ENCODE measurements at places on chromosomes 3 and 15. TPM values are rescaled to one million over a fixed set of nuclear protein-coding genes. Genes with fewer than 3 reads are reported as not detected.

DNA sequence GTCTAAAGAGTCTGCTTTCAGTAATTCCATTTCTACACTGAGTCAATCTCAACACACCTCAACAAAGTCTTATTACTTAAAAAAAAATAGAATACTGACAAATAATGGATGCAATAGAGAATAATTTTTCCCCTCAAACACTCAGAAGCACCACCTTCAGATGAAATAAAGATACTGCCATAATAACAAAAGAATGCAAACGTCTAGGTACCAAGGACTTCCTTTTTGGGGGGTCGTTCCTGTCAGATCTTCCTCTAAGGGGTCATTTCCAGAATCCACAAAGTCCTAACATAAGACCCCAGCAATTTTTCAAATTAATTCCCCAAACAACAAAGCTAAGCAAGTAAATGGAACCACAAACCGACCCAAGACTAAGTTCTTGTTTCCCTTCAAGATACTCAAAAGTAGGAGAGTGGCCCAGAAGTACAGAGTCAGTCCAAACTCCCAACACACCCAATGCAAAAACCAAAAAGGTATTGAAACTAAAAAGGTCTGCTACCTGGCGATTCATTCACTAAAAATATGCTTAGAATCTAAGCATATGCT is 1.3 kb downstream of the RYK start:
- no peak for DNase-seq

DNA sequence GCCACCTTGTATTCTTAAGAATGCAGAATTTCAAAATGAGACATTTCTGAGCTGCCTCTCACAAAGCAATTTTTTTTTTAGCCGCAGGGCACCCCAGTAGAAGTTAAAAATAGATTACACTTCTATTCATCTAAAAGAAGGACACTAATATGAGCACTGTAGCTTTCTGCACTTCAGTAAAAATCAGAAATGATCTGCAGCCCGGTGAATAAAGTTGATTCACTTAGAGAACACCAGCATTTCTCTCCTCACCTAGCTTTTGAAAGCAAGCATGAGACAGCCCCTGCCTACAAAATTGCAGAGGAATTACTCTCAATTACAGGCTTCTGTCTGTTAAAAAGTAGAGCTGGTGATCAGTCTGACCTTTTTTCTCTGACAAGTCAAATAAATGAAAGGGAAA is 1062.4 kb downstream of the FHIT start:
- no peak for DNase-seq

GRCh38 chr3:32349184-32349583 is 42.5 kb upstream of the CMTM7 start:
- no peak for DNase-seq

- no peak for DNase-seq
These were observed 234.4 kb upstream of the TPRG1 start for GRCh38 chr3:188937389-188937788.

DNA sequence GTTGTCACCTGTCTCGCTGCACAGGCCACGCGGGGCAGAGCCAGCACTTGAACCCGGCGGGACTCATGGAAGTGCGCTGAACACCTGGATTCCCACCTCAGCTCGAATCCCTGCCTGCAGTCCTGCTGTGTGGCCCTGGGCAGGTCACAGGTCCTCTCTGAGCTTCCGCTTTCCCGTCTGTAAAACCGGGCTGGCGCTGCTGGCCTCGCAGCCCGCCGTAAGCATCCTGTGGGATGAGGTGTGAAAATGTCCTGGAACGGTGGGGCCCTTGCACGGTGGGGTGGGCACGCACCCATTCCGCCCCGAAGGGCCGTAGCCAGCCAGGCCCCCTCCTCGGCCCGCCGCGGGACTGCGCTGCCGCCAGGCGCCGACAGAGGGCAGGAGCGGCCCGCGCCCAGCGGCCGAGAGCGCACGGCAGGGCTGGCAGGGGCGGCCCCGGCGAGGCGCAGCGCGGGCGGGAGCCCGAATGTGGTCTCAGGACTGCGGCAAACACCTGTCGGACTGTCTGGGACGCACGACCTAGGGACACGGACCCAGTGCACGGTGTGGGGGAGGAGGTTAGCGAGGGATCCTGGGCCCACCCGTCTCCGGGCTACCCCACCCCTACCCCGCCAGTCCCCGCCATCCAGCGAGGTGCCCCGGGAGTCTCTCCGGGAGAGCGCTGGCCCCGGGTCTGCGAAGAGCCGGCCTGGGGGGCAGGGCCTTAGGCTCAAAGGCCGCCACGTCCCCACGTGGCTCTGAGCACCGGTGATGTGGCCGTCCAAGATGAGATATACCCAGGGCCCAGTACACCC is 40.4 kb downstream of the DNAJB8 start:
- no peak for DNase-seq

DNA sequence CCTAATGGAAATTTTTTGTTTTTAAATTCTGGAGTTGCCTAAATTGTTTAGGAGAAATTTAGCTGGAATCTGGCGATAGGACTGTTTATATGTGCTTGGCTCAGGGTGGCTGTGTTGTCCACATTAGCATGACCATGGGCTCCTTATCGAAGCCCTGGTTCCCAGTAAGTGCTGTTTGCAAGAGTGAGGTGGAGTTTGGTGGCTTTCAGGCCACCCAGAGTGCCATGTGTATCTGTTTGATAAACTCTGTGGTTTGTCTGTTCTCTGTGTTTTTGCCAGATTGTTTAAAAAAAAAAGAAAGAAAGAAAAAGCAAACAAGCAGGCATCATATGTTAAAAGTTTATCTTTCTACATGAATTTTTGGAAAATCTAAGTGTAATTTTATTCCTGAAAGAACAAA is 51.5 kb downstream of the PLCL2 start:
- no peak for DNase-seq

- DNase-seq: no peak
These were observed 23.8 kb upstream of the RPL29 start for GRCh38 chr3:52019352-52020080.

GRCh38 chr15:54045397-54045796 is 67.2 kb downstream of the UNC13C start:
- DNase-seq: no peak

GRCh38 chr3:44996556-44996969 is 20.5 kb downstream of the EXOSC7 start:
- no peak for DNase-seq

GRCh38 chr15:37058316-37058985 is 41.9 kb downstream of the MEIS2 start:
- DNase-seq: no peak

DNA sequence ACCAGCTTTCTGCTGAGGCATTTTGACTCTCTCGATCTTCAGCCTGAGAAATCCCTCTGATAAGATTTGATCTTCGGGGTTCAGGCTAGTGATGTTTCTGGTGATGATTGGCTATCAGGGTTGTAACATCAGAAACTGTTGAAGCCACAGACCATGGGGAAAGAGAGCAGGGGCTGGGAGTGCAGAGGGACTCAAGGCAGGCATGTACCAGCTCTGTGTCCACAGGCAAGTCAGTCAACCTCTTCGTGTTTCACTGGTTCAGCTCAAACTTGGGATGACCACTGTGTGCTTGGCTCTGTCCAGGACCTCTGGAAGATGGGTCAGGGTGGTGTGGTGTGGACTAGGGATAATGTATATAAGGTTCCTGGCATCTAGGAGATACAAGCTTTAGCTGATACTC is 116.5 kb downstream of the EEFSEC start:
- no peak for DNase-seq

DNA sequence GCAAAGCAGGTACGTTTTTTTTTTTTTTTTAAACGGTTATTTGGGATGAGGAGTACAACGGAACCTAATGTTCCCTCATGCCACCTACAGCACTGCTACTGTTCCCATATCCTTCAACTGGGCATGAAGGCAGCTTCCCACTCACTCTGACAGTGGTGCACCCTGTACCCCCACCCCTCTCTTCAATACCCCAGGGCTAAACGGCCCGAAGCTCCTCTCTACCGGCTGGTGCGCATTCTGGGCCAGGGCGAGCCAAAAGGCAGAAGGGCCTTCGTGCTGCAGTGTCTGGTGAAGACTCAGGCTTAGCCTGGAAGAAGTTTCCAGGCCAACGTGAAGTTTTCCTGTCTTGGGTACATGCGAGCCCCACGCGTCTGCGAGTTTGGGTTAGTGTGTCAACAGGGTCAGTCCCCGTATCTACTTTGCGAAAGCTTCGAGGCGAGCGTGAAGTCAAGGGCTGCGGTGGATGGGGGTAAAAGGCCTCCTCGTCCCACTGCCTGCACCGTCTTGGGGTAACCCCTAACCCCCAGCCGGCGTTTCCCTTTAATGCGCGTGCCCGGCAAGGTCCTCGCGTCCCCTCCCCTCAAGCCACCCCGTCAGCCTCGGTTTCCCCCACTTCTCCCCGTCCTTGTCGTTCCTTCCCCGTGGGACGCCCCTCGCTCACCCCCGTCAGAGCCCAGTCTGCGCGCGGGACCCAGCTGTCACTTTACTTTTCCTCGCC is 765 bp upstream of the UBE2E2 start:
- no peak for DNase-seq

GRCh38 chr3:194744826-194745225 is 59.1 kb downstream of the FAM43A start:
- DNase-seq: no peak

GRCh38 chr15:101499863-101500713 is 10.6 kb upstream of the PCSK6 start:
- DNase-seq: no peak

DNA sequence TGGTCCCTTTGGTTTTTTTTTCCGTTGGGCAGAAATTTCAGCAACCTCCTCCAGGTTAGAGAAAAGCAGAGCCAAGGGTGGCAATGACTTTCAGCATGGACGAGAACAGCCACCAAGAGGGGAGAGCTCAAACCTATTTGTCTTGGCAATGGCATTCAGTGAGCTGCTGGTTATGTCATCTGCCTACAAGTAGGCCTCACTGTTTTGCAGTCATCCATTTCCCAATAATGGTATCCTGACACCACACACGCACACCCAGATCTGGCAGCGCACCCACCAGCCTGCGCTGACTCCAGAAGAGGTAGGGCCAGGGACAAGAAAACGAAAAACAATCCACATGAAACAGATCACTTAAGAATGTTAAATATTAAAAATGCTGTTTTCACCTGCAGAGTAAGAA is 92.3 kb downstream of the MAGI1 start:
- no peak for DNase-seq

GRCh38 chr3:72309661-72310418 is 524.9 kb upstream of the PROK2 start:
- no peak for DNase-seq

GRCh38 chr3:126423191-126424038 is 28.7 kb downstream of the CFAP100 start:
- no peak for DNase-seq

GRCh38 chr15:86830304-86830703 is 750.6 kb downstream of the AGBL1 start:
- no peak for DNase-seq

DNA sequence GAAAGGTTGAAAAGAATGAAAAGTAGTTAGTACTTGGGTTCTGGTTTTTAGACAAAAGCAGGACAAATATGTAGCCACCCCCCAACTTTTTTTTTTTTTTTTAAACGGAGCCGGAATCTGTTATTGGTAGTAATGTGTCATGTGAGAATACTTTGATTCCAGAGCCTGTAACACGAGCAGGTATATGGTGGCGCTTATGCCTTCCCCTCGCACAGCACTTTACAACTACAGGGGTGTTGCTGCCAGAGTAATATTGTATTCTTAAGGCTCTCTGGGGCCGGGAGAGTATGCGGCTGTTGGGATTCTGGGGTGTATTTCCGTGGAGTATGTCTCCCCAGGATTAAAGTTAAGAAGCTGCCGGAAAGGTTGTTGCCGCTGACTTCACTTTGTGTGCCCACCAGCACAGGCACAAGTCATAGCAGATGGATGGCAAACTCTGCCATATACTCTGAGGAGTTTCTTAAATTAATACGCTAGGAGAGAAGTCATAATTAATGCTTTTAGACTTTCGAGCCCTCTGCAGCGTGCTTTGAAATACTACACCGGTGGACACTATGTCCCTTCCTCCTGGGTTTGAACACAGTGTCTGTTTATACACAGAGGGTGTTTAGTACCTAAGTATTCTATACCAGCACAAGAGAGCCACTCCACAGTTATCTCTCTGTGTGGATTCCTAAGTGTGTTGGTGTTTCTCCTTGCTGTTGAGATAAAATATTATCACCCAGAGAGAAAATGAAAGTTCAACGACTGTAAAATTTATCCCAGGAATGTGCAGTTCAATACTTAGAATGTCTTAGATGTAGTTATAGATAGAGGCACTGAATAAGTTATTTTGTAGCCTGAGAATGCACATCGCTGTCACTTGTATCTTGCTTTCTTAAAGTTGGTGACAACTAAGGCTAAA is 1.4 kb downstream of the MBNL1 start:
- peak; percentile 54 for DNase-seq

DNA sequence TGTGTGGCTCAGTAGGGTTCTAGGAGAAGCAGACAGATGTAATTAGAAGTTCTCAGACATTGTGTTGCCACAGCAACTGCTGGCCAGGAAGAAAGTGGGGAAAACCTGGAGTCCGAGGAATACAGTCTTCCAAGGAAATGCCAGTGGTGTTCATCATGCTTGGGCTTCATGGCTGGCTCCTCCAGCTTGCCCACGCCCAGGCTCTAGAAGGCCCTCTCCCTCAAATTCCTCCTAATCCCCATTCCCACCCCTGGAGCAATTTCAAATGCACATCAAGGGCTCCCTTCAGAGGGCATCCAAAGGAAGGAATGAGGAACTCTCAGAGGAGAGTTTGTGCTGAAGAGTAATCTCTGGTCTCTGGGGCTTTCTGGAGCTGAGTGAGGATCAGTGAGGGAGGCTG is 21.9 kb downstream of the FSTL1 start:
- DNase-seq: no peak

DNA sequence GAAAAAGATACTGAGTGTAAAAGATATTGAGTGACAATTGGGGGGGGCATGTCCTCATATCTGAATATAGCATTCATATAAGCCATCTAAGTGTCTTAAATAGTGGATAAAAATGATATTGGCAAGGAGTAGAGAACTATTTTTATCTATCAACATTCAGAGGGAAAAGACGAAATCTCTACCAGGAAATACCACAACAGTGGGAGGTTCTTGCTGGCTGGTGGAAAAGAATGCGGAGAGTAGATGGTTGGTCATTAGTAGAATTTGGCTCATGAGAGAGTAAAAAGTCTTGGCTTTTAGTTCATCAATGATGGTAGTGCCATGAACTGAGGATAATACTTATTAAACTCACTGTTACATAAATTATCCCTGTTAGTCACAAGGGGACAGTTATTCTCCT is 4.8 kb upstream of the TCF12 start:
- no peak for DNase-seq

GRCh38 chr3:50520849-50521248 is 17.4 kb upstream of the CACNA2D2 start:
- DNase-seq: no peak

The PLCB2 gene
- total RNA-seq: 5.2 TPM

The CFAP100 gene
- total RNA-seq: not detected

The CHRFAM7A gene
- 1.4 TPM for total RNA-seq

The DNAJC17 gene
- total RNA-seq: 19.0 TPM

The MIX23 gene
- total RNA-seq: 18.9 TPM

The HESX1 gene
- total RNA-seq: 0.89 TPM

The ITIH1 gene
- total RNA-seq: 1.3 TPM

The GNAT1 gene
- total RNA-seq: 0.20 TPM

The TRIM42 gene
- not detected for total RNA-seq

The CLRN1 gene
- total RNA-seq: not detected

The ISG20 gene
- 3.5 TPM for total RNA-seq

The HOMER2 gene
- 16.8 TPM for total RNA-seq

The ROBO2 gene
- total RNA-seq: 42.3 TPM

The CD96 gene
- 2.0 TPM for total RNA-seq

The ZNF662 gene
- total RNA-seq: 12.1 TPM

The WDR93 gene
- total RNA-seq: 0.20 TPM

The TJP1 gene
- 76.4 TPM for total RNA-seq

The LRRC34 gene
- 2.7 TPM for total RNA-seq

The CCDC13 gene
- total RNA-seq: 0.69 TPM

The PRRT3 gene
- 1.2 TPM for total RNA-seq

The SLC6A20 gene
- 0.39 TPM for total RNA-seq

The NDUFB5 gene
- 142 TPM for total RNA-seq

The PLCH1 gene
- 2.0 TPM for total RNA-seq

All from skin of body (tissue), 3 donors.